ENCODE measurements at places on chromosomes 3 and 15.
A peak's percentile ranks its signal among the peaks of the same experiment; 100 is the strongest.

DNA sequence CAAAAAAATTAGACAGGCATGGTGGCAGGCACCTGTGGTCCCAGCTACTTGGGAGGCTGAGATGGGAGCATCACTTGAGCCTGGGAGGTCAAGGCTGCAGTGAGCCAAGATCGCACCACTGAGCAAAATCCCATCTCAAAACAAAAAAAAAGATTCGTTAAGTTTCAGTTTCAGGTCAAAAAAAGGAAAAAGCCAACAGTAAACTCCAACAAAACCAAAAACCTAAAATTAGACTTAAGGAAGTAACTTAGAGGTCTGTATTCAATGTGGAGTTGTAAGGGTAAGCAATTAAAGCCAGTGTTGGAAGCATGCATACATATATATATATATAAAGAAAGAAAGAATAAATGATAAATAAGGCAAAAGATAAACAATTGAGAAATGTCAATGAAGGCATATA lies 11.8 kb downstream of the KPNA1 start:
- no peak for DNase-seq

DNA sequence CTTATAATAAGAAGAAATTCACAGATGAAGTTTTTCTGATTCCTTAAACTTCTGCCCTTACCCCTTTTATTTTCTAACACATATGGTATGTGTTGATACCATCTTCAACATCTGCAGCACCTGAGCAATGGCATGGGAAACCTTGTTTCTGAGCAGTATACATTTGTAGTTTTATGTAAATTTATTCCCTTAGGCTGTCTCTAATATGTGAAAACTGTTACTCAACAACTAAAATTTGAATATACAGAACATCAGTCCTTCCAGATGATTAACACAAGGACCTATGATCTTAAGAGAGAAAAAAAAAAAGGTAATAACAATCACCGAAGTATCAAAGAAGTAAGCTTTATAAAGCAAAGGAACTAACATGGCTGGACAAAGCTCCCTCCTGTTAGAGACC lies 190.5 kb downstream of the TBC1D5 start:
- no peak for DNase-seq

DNA sequence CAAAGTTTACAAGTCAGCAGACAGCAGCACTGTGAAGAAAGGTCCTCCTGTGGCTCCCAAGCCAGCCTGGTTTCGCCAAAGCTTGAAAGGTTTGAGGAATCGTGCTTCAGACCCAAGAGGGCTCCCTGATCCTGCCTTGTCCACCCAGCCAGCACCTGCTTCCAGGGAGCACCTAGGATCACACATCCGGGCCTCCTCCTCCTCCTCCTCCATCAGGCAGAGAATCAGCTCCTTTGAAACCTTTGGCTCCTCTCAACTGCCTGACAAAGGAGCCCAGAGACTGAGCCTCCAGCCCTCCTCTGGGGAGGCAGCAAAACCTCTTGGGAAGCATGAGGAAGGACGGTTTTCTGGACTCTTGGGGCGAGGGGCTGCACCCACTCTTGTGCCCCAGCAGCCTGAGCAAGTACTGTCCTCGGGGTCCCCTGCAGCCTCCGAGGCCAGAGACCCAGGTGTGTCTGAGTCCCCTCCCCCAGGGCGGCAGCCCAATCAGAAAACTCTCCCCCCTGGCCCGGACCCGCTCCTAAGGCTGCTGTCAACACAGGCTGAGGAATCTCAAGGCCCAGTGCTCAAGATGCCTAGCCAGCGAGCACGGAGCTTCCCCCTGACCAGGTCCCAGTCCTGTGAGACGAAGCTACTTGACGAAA lies 24.2 kb downstream of the STARD5 start:
- DNase-seq = no peak

GRCh38 chr3:87410110-87410509 lies 133.7 kb upstream of the POU1F1 start:
- peak; percentile 80 for DNase-seq

- no peak for DNase-seq
Observed at GRCh38 chr3:16841904-16842271, 42.9 kb upstream of the PLCL2 start.

GRCh38 chr3:132973441-132973840 lies 64.8 kb upstream of the TMEM108 start:
- no peak for DNase-seq

All from GM23248 (cell line).